ENCODE measurements at places on chromosomes 1 and 21.

- no peak for DNase-seq
Measured at GRCh38 chr1:200075938-200076546, 48.5 kb downstream of the NR5A2 start.

GRCh38 chr1:69305621-69306020 lies 262.1 kb upstream of the LRRC7 start:
- DNase-seq: no peak

DNA sequence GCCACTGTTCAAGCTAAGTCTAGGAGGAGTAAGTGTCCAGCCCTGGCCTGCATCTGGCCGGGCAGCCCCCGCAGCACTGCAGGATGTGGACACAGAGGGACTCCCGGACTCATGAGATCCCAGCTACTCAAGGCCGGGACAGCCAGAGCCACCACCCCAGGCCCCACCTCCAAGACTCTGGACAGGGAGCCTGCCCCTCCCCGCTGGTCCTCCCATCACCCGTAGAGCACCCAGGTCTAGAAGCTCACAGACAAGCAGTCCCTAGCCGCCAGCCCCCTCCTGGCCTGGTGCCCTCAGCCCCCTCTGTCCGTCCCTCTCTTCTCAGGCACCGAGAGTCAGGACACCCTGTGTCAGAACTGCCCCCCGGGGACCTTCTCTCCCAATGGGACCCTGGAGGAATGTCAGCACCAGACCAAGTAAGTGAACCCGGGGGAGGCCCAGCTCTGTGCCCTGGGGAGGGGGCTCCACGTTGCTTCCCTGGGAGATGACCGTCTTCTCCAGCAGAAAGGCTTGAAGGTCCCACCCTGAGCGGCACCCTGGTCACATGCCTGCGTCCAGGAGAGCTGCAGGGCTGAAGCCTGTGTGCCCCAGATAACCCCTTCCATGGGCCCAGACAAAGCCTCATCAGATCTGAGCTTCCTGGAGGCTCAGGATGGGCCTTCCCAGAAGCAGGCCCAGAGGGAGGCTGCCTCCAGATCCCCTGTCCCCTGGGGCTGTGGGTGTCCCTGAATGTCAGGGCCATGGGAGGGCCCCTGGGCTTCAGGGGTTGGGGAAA lies 4.3 kb downstream of the TNFRSF14 start:
- no peak for DNase-seq

DNA sequence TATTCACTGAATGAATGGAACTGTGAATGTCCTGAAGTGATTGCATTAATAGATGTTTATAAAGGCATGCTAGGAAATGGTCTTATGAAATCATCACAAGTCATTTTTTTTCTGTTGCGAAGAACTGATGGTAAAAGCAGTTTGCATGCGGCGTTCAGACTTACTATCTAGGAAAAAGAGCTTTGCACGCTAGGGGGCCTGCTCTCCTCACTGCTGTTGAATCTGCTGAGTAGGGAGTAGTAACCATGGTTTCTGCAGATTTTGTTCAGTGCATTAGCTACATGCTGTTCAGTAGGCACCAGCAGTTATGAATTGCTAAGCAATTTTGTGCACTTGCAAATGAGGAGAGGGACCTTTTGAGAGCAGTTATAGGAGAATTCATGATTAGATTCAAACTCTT lies 57.9 kb downstream of the CENPF start:
- no peak for DNase-seq

DNA sequence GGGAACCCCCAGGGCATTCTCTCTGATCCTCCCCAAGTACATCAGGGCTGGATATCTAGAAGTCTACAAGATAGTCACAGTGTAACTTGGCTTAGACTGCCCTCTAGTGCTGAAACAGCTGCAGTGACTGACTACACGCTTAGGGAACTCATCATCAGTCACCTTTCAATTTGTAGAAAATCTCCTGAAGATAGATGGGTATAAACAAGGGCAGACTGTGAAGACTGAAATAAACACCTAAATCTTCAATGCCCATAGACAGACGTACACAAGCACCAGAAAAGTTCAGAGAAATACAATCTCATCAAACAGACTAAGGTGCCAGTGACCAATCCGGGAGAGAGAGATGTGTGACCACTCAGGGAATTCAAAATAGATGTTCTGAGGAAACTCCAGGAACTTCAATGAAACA lies 46.6 kb downstream of the PACC1 start:
- DNase-seq: peak; percentile 18

DNA sequence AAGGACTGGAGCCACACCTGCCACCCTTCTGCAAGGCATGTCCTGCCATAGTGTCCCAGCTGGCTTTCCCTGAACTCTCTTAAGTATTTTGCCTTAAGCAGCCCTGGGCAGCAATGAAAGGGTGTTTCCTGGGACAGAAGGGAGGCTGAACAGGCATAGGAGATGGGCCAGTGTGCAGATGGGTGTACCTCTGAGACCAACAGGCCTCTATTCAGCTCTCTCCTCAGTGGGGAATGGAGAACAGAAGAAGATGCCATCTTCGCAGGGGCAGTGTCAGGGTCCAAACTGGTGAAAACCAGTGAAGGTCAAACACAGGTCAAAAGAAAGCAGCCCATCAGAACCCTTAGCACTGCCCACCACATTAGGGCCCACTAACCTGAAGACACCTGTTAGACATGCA lies 53.2 kb downstream of the FAM78B start:
- DNase-seq: no peak

DNA sequence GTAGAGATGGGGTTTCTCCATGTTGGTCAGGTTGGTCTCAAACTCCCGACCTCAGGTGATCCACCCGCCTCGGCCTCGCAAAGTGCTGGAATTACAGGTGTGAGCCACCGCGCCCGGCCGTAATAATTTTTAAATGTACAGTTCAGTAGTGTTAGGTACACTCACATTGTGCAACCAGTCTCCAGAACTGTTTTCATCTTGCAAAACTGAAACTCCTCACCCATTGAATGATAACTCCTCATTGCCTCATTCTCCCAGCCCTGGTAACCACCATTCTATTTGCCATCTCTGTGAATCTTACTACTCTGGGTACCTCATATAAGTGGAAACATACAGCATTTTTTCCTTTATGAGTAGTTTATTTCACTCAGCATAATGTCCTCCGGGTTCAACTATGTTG lies 3.4 kb downstream of the NLRP3 start:
- DNase-seq: no peak

GRCh38 chr1:4517186-4517954 lies 137.0 kb upstream of the AJAP1 start:
- no peak for DNase-seq

DNA sequence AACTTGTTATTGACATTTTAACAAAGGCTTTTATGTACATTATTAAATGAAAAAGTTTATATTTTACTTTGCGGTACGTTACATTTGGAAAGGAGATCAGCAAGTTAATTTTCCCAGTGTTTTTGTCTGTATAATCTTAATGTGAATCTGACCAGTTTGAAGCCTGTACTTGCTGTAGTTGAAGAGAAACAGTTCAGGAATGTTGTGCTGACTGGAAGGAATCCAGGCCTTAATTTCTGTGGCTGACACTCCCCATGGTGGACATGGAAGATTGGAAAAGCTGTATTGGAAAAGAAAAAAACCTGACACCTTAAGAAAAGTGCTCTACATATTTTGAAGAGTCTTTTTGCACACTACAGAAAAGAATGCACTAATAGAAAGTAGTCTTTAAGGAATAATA lies 15.5 kb downstream of the LEPR start:
- no peak for DNase-seq

DNA sequence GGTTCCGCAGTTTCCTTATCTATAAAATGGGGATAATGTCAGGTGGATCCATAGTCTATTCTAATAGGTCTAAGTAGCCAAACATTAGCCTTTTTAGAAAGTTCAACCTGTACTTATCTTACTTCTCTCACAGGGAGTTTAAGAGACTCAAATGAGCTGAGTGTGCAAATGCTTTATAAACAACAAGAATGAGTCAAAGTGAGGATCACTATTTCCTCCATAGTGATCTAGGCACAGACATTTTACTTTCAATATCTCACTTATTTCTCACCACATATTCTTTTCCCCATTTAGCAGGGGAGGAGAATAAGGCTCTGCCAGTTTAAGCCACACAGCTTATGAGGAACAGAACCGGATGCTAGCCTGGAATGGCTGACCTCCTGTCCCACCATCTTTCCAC lies 92.1 kb upstream of the LMO4 start:
- DNase-seq: no peak

DNA sequence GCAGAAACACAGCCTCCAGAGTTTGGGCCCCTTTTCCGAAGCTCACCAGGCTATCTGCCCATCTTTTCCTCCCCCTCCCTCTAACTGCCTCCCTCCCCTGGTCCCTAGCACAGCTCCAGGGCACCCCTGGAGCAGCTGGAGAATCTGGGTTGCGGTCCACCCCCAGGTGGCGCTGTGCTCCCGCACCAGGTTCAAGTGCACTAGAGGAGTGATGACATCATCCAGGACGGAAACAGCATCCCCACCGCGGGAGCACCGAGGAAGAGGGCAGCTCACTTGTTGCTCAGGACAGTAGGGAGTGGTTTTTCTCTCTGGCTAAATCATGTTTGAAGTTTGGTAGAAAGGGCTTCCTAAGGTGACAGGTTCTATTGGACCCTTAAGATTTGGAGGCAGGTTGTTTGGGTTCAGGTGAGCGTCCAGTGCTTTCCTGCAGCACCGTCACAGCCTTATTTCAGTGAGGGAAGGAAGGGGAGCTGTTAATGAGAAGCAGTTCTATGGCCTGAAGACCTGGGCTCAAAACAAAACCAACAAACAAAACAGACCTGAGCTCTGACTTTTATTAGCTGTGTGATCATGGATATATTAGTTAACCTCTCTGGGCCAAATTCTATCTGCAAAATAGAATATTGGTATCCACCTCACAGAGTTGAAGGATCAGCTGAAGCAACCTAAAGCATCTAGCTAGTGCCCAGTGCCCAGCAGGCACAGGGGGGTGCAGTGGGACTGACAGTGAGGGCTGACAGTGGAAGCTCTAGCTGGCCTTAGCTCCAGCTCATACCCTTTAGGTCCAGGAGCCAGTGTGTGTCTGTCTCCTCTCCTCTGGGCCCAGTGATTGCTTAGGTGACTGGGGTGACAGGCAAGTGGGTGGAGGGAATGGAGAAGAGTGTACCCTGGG lies 7.5 kb downstream of the SHISA4 start:
- DNase-seq: peak; percentile 72

DNA sequence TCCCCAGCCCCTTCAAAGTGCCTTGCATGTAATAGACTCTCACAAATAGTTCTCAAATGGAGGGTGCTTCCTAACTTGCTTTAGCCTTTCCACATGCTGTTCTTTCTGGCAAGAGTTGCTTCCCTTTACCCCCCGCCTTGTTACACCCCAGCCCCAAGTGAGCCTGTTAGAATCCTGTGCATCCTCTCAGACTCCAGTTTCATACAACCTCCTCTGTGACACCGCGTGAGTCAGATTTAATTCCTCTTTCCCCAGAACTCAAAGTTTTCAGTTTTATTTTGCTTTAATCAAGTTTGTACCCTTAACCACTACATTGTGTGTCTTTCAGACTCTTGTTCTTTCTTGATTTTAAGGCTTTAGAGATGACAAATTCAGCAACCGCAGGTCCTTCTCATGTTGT lies 234.5 kb upstream of the HOOK1 start:
- DNase-seq: no peak

DNA sequence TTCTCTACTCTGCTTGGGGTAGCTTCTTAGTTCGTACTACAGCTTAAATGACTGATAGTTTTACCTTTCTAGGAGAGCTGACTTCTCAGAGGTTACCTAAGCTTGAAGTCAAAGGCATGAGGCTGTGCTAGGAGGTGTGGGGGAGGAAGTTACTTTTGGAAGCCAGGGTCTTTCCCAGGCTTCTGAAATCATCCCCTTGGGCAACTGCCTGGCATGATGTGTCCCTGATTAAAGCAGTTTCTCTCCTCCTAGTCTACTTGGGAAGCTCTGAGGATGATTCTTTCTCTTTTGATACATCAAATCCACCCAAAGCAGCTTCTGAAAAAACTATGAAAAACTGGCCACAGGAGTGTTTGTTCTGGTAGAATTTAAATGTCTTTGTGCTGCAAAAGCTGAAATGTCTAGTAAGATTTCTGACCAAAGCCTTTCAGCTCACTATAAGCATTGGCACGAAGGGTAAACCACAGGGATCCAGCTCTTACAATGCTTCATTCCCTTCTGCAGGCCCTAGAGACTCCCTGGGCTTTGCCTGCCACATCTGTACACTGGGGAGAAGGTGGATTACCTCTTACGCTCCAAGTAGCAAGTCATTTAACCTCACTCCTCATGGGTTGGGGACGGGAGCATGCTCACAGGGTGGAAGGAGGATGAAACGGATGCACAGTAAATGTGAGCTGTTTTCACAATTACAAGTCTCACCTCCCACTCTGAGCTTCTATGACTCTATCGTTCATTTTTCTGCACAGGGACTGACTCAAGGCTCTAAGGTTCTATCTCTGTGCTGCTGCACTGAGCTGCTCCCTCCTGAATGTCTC lies 59.6 kb downstream of the RUNX1 start:
- peak; percentile 68 for DNase-seq

DNA sequence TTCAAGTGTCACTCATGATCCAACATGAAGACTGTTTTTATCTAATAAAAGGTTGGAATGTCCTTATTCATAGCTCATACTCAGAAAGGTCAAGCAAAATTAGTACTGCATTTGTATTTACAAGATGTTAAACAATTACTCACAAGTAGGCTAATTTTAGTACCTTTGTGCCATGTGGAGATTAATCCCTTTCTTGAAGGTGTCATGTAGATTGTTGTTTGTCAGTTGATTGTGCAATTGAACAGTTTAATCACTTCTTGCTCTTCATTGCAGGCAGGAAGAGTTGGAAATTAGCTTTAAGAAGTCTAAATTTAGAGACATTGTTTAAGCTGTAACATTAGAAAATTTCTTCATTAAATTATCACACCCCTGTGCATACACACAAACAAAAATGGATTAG lies 847.1 kb downstream of the KCNT2 start:
- DNase-seq: no peak

- DNase-seq: peak; percentile 75
Measured at GRCh38 chr1:111747282-111747734, 8.1 kb upstream of the INKA2 start.

DNA sequence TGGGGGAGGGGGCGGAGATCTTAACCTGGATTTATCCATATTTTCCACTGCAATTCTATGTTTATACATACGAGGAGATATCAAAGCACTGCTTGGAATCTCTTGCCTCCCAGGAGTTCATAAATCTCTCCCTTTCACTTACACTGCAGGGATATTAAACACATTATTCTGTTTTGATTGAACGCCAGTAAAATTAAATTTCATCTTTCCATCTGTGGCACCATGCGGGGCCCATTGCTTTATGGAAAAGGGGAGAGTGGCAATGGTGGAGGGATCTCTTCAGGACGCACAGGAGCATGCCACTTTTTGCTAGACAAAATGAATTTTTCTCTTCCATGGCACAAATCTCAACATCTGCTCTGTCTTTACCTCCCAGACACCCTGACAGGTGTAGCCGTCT lies 648.0 kb upstream of the PLXNA2 start:
- DNase-seq: no peak

Data from stimulated activated CD4-positive, alpha-beta T cell treated with anti-CD3 and anti-CD28 coated beads, Interleukin-15, amount 100 ng/mL, for 48 hours (primary cell).